ENCODE measurements at places on chromosomes 1 and 21. TPM values are rescaled to one million over a fixed set of nuclear protein-coding genes. Genes with fewer than 3 reads are reported as not detected.

- DNase-seq = peak; percentile 85
Observed at GRCh38 chr1:47997289-47998200, at the start of gene TRABD2B. Gene TRABD2B, minus strand, starts transcription at chr1:47997385.

- no peak for DNase-seq
Observed at GRCh38 chr1:210049616-210050015, 111.6 kb downstream of the SYT14 start.

- DNase-seq = no peak
Observed at GRCh38 chr1:89809556-89809955, 11.3 kb upstream of the LRRC8D start.

- DNase-seq = no peak
Observed at GRCh38 chr1:234201600-234201999, 171.7 kb upstream of the COA6 start.

- no peak for DNase-seq
Observed at GRCh38 chr1:111643097-111643496, 23.5 kb downstream of the RAP1A start.

GRCh38 chr1:48082271-48082962 lies 85.2 kb upstream of the TRABD2B start:
- no peak for DNase-seq

DNA sequence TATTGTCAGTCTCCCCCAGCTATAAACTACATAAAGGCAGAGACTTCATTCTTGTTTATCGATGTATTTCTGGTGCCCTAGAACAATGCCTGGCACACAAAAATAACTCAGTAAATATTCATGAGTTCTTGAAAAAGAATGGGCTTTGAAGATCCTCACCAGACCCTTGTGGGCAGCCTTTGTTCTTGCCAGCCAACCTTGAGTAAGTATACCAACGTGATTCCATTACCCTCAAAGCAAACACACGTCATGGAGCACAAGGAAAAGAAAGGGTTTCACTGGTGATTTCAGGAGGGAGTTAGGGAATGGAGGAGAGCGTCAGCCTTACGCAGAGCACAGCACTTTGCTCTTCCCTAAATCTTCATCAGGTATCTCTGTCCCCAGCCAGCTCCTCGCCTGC lies 29.4 kb downstream of the NMNAT2 start:
- DNase-seq = no peak

- peak; percentile 13 for DNase-seq
Observed at GRCh38 chr1:198056255-198056654, 100.5 kb upstream of the NEK7 start.

- DNase-seq = no peak
Observed at GRCh38 chr1:78088015-78088414, 42.2 kb downstream of the GIPC2 start.

NES gene
- 0.51 TPM for total RNA-seq

OR2L13 gene
- not detected for total RNA-seq

SLAMF7 gene
- 0.91 TPM for total RNA-seq

TRNAU1AP gene
- total RNA-seq = 40.7 TPM

NGF gene
- total RNA-seq = 0.51 TPM

C4BPA gene
- not detected for total RNA-seq
